CD4-positive, alpha-beta T cell (primary cell): ENCODE measurements at places on chromosomes 3 and 15.

- no peak for DNase-seq
Observed at GRCh38 chr15:39804026-39804425, 21.4 kb upstream of the FSIP1 start.

- no peak for DNase-seq
Observed at GRCh38 chr3:169453256-169454059, 210.1 kb downstream of the MECOM start.

DNA sequence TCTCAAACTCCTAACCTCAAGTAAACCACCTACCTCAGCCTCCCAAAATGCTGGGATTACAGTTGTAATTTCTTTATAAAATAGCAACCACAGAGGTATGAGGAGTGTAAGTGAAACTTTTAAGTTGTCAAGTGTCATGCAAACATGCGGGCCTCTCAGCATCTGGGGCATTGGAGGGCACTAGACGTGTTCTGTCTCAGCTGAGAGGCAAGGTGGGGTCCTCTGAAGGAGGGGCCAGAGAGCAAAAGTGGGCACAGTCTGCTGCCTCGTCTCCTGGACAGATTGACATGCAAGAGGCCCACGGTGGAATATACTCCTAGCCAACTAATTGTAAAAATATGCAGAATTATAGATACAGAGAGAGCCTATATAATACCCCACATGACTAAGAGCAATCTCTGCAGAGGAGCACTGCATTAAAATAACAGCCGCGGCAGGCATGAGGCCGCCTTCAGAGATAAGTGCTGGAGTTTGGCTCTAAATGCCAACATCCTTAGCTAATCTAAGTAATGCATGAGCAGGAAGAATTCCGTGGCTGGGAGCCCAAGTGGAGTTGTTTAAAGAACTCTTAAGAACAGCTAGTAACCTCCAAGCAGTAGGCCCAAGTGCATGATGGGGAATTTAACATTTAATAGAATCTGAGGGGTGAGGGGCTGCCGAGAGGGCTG is 87.8 kb upstream of the RNU6-1 start:
- DNase-seq: no peak

DNA sequence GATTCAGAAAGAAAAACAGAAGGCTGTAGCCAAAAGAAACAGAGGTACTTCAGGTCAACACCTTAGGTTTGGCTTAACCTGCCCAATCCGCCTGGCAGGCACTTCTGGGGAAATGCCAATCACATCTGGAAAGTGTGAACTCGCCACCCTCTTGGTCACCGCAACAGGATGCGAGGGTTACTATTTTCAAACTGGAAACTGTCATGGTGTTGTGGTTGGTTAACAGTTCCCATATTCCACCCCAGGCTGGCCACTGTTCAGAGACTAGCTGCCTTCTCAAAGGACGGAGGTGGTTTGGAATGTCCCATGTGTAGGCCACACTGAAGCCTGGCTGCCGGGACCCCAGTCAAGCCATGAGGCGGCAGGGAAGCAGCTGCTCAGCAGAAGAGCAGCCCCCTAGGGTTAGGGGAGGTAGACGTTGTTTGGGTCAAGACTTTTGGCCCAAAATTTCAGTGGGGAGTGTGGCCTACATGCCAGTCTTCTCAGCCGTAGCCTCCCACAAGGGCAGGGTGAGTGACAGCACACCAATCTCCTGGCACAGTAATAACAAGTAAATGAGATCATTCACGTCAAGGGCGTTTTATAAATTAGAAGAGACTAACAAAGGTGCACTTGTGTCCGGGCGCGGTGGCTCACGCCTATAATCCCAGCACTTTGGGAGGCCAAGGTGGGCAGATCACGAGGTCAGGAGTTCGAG is 54.6 kb downstream of the UMPS start:
- DNase-seq: no peak

GRCh38 chr15:36936613-36937012 is 163.7 kb downstream of the MEIS2 start:
- no peak for DNase-seq

- no peak for DNase-seq
Observed at GRCh38 chr15:79432345-79433275, 474 bp downstream of the MINAR1 start.

DNA sequence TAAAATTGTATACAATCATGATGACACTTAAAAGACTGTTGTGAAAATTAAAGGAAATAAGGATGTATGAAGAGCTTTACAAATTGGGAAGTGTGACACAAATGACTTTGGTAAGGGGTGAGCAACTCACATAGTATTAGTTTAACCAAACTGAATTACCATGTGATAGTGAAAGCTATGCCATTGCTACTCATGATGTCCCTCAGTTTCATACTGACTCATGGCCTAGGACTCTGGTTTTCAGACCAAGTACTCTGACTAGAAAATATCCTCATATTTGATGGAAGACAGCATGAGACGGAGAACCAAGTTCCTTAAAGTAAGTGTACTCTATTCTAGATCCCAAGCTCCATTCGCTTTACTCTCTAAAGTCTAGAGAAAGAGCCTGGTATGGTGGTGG is 203.2 kb upstream of the ICE2 start:
- no peak for DNase-seq

DNA sequence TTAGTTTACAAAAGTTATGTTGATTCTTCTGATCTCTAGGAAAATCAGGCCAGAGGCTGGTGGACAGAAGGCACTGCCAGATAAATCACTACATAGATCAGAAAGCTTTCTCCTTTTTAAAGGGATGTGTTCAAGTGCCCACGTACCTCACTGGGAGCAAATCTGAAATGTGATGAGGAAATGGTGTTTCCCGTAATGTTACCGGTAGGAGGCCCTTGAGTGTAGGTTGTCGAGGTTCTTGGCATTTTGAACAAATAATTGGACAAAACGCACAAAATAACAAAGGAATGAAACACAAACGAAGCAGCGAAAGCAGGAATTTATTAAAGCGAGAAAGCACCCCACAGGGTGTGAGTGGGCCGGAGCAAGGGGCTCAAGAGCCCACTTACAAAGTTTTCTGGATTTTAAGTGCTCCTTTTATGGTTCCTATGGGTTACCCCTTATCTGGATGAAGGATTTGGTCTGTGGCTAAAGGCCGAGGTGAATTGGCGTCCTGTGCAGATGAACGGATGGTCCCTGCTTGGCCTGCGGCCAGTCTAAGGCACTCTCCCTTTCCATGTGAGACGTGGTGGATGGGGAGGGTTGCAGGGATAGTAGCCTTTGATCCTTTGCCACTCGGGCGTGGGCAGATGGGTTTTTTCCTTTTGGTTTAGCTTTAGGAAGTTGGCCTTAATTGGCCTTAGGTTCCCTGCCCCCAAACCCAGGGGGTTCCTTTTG is 1.0 kb downstream of the SNX1 start:
- DNase-seq: no peak

DNA sequence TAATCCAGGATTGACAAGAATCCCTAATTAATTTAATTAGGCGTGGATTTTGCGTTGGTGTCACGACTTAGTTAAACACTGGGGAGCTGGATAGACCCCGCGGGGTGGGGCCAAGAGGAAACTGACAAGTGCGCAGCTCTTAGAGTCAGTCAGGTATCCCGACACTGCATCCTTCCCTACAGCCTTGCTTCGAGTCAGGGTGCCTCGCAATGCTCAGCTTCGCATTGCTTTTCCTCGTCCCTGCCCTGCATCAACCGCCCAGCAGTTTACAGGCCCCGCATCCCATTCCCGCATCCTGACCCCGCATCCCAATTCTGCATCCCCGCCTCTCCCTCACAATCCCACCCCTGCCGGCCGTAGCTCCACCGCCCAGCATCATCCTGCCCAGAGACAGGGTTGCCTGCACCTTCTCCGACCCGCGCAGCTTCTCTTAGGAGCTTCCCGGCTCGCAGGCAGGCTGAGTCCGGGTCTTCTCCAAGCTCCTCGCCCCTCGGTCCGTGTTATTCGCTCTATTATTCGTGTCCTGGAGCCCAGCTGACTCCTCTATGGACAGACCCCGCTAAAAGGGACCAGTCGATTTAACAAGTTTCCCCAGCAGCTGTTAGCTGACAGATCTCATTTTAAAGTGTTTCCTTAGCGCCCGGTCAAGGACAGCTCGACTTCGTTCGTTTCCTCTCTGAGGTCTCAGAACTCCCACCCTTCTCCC is 699 bp upstream of the SHOX2 start:
- no peak for DNase-seq

GRCh38 chr3:127448671-127449070 is 141.9 kb downstream of the TPRA1 start:
- DNase-seq: no peak

- no peak for DNase-seq
Observed at GRCh38 chr3:27166888-27167287, 202.3 kb downstream of the NEK10 start.

GRCh38 chr15:22949074-22949547 is 31.1 kb downstream of the CYFIP1 start:
- DNase-seq: no peak

- DNase-seq: no peak
Observed at GRCh38 chr3:67093305-67093704, 95.2 kb downstream of the KBTBD8 start.

- DNase-seq: peak; percentile 52
Observed at GRCh38 chr15:99424978-99425656, 140.7 kb upstream of the MEF2A start.

- no peak for DNase-seq
Observed at GRCh38 chr3:122406198-122406597, 9.7 kb downstream of the WDR5B start.

GRCh38 chr15:28956491-28956890 is 70.7 kb downstream of the APBA2 start:
- no peak for DNase-seq

DNA sequence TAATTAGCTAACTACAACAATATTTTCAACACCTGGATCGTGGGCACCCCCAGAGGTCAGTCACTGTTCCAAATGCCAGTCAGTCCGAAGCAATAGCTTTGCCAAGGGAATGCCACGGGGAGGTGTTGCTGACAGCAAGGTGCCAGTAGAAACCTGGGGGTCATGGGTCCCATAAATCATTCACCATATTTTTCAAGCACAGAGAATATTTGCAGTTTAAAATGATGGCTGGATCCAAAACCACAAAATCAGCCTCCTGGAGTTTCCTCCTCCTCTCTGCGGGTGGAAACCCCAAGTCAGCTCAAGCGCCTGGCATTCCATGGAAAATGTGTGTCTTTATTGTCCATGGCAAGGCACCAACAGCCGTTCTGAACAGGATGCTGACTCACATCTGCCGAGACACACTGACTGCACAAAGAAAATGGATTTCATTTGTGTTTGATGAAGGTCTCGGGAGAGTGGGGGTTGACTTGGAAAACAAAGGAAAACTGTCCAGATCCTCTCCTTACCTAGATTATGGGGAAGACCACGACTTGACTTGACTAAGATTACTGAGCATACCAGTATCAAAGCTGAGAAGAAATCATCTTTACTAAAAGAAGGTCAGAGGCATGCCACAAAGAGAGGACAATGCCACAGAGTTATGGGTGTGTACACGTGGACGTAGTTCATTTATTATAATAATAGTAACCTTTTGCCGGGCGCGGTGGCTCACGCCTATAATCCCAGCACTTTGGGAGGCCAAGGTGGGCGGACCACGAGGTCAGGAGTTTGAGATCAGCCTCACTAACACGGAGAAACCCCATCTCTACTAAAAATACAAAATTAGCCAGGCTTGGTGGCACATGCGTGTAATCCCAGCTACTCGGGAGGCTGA is 26.4 kb downstream of the ANXA2 start:
- no peak for DNase-seq

- no peak for DNase-seq
Observed at GRCh38 chr3:195809796-195810454, 1.8 kb downstream of the MUC4 start.

DNA sequence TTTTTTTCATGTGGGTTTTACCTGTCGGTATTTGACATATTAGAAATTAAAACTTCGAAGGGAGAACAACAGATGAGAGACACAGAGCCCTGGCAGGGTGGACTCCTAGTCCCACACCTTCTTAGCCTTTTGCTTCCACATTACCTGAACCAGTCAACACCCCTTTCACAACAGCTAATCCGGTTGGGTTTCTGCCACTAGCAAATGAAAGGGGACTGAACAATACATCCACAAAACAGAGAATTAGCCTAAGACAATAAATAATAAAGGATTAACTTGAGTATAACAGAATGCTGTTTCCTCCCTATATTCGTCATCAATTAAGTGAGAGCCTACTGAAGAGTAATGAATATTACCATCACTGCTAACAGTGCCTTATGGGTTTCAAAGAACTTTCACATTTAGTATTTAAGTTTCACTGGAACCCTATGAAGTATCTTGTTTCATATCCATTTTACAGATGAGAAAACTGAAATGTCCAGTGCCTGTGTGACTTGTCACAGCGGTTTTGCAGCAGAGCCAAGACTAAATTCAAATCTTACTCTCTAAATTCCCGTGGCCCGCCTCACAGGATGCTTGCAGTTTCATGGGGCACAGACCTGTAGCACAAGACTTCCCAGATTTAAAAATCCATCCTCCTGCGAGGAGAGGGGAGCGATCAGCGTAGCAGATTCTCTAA is 1.0 kb upstream of the RAB8B start:
- DNase-seq: no peak

- no peak for DNase-seq
Observed at GRCh38 chr3:168579010-168579409, 483.3 kb upstream of the GOLIM4 start.

DNA sequence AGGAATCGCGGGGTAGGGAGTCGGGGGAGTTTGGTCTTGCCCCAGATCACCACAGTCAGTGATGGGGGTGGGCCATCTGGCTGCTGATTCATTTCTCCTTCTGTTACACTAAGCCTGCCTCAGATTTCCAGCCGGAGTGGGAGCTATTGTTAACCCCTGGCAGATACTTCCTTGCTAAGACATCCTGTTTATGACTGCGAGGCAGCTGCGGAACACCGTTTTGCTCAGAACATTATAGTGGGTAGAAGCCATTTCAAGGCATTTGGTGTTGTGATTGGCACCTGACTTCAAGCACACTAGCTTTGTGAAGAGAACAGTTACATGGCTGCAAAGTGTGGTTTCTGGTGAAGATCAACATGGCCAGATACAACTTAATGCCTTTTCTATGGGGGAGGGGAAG is 73.8 kb downstream of the FLNB start:
- peak; percentile 28 for DNase-seq

DNA sequence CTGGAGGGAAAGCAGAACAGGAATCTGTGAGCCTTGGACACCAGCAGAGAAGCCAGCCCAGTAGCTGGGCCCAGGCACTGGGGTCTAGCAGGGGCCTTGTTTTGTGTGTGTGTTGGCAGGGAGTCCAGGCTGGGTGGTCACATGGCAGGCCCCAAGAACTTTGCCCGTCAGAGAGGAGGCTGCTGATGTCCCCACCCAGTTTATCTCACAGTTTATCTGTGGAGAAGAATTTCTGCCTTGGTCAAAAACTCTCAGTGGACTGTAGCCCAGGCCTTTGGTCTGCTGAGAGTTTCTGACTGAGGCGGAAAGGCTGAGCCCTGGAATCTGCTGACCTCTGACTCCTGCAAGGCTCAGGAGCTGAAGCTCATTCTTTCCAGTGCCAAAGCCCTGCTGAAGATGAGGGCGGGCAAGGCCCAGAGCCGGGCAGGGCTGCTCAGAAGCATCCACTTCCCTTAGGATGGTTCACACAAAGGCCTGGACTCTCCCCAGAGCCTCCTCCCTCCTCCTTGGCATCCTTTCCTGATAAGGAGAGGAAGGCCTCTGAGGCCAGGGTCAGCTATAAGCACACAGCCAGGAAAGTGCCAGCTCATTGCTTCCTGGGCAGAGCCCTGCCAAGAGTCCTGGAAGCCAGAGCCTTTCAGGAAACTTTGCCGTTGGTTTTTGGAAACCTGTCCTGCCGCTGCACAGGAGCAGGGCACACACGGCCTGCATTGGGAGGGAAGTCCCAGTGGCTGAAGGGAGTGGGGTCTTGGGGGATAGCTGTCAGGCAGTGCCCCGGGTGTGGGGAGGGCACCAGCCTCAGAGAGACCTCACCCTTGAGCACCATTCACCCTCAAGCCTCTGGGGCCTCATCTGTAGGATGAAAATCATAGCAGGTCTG is 37.2 kb upstream of the SLCO2A1 start:
- no peak for DNase-seq

GRCh38 chr15:72585476-72586058 is 68.9 kb upstream of the GOLGA6B start:
- DNase-seq: no peak
